ENCODE measurements at places on chromosomes 1 and 21. TPM values are rescaled to one million over a fixed set of nuclear protein-coding genes. Genes with fewer than 3 reads are reported as not detected.

GRCh38 chr1:180936110-180937011, 23.7 kb downstream of the KIAA1614 start:
- DNase-seq, result no peak

DNA sequence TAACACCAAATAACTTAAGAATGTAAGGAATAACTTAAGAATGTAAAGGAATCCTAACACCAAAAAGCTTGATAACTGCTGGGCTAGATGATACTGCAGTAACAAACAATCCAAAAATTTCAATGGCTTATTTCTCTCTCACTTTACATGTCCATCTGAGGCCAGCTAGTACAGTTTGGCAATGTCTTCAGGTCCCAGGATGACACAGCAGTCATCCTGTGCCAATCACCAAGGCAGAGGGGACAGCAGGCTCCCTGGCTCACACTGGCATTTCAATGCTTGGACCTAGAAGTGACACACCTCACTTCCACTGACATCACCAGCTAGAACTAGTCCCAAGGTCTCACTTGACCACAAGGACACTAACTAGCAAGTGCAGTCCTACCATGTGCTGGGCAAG, 15.3 kb downstream of the DNAJC11 start:
- DNase-seq, result no peak

- DNase-seq, result no peak
These were observed 29.2 kb downstream of the RAP1A start for GRCh38 chr1:111648806-111649205.

The C1orf216 gene
- 13.8 TPM for total RNA-seq

All from ovary (tissue), 10 donors.